IPS DF 19.7 (cell line): ENCODE measurements at places on chromosomes 1 and 21.

- DNase-seq: no peak
Observed at GRCh38 chr1:31718327-31718897, 14.6 kb upstream of the COL16A1 start.

GRCh38 chr1:23591460-23592208, 32.3 kb upstream of the ID3 start:
- DNase-seq: no peak

- DNase-seq: no peak
Observed at GRCh38 chr1:221708987-221709386, 32.9 kb downstream of the DUSP10 start.

DNA sequence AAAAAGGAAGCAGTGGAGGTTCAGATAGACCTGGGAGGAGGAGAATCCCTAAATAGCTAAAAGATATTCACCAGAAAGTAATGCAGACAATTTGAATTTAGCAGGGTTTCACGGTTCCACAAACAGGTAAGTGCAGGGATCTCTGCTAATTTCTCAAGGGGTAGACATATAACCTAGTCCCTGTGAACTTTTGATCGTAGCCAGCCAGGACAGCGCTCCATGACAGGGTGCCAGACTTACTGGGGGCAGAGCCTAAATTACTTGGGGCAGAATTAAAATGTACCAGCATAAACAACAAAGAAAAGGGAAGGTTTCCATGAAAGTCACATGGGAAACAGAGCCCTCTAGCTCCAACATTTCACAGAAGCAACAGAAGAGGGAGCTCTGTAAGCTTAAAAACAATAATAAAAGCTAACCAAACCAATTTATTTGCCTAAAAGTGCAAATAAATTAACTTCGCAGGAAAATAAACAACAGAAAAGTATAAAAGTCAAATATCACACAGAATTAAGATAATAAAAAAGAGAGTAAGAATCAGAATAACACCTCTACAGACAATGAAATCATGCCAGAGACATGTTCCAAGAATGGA, 198.3 kb downstream of the DUSP10 start:
- no peak for DNase-seq

DNA sequence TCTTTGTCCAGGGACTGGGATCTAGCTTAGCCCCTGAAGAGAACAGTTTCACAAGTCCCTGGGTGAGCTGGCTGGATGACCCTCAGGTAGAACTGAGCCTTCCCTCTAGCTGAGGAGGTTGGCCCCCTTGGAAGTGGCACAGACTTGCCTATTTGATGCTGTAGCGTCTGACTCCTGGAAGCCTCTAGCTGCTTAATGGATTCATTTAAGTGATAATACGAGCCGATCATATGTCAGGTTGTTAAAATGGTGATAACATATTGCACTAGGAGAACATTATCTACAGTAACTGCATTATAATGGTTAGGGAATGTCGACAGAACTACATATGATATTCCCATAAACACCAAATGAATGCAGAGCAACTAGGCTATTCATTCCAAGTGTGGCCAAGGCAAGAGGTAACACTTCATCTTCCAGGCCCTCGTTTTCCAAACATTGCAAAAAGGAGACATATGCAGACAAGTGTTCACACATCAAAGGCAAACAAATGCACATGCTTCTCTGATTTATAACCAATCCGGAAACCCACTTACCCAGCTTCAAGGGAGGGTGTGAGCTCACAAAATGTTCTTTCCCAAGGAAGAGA, 340.1 kb upstream of the PLXNA2 start:
- no peak for DNase-seq
